ENCODE measurements at places on chromosomes 3 and 15. TPM values are rescaled to one million over a fixed set of nuclear protein-coding genes. Genes with fewer than 3 reads are reported as not detected.

Gene NKTR
- 76.0 TPM for total RNA-seq

Gene ZBED2
- total RNA-seq, result 90.6 TPM

Gene UCN2
- not detected for total RNA-seq

Gene CCR9
- 9.7 TPM for total RNA-seq

Gene GREM1
- not detected for total RNA-seq

Gene TAGLN3
- total RNA-seq, result not detected

DNA sequence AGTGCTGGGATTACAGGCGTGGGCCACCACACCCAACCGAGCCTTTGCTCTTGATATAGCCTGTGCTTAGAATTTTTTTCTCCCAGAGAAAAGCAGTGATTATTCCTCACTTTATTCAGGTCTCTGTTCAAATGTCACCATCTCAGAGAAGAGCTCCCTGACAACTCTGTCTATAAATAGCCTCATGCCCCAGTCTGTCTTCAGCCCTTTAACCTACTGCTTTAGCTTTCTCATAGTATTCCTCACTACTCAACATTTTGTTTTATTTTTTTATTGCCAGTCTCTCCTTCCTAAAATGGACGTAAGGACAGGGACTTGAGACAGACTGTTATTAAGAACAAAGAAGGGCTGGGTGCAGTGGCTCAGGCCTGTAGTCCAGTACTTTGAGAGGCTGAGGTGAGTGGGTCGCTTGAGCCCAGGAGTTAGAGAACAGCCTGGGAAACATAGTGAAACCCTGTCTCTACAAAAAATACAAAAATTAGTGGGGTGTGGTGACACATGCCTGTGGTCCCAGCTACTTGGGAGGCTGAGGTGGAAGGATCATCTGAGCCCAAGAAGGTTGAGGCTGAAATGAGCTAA, 78.7 kb upstream of the TTBK2 start:
- DNase-seq, result no peak
- no peaks in the 10 kb centered on the region for H3K27me3 ChIP-seq
- no peak overlapping the region for H3K4me3 ChIP-seq
- H3K36me3 ChIP-seq, result peaks cover 25% of the 10 kb centered on the region

- no peaks in the 10 kb centered on the region for H3K36me3 ChIP-seq
- peaks cover 32% of the 10 kb centered on the region for H3K27me3 ChIP-seq
- H3K27ac ChIP-seq, result no peak overlapping the region
- no peak for DNase-seq
- H3K4me1 ChIP-seq, result no peaks in the 10 kb centered on the region
- no peak overlapping the region for H3K4me3 ChIP-seq
Measured at GRCh38 chr3:150917951-150918350, 12.7 kb upstream of the MINDY4B start.

DNA sequence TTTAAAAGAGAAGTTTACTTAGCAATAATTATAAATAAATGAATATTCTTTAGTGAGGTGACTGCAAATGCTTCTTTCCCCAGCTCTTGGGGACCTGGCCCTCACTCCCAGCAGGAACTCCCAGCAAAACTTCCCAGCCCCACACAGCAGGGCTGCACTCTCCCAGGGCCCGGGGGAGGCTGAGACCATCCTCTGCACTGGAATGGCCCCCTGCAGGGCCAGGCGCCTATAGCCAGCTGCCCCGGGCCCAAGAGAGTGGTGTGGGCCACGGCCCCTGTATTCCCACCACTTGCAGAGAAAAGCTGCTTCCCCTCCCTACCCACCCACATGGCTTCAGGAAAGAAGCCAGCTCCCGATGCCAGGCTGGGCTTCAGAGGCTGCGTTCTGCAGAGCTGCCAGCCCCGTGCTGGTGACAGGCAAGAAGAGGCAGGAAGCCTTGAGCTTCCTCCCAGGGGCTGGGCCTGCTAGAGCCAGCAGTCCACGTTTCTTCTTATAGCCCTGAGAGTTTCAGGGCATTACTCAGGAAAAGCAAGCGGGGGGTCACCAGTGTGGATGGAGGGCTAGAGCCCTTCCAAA, 20.0 kb downstream of the IDH2 start:
- peaks cover 6% of the 10 kb centered on the region for H3K4me1 ChIP-seq
- no peak for DNase-seq
- peaks cover 28% of the 10 kb centered on the region for H3K36me3 ChIP-seq
- H3K27ac ChIP-seq, result no peak overlapping the region
- no peaks in the 10 kb centered on the region for H3K27me3 ChIP-seq

DNA sequence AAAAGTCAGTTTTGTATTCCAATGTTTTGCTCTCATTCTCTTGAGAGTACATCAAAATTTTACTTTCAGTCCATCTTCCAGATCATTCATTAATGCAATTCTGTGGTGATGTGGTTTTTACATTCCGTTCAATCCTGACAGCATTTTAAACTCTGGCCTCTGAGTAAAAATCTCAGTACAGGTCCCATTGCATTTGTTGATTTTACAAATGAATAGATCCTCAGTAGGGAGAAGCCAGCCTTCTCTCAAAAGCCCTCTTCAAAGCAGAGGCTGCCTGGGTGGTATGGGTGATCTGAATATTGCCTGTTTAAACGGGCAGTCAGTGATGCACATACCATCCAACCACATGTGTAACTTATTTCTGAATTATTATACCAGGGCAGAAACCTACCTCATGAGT, 72.5 kb upstream of the TSC22D2 start:
- H3K36me3 ChIP-seq, result peaks cover 1% of the 10 kb centered on the region
- H3K4me3 ChIP-seq, result no peak overlapping the region
- H3K27me3 ChIP-seq, result peaks cover 22% of the 10 kb centered on the region
- H3K27ac ChIP-seq, result no peak overlapping the region

DNA sequence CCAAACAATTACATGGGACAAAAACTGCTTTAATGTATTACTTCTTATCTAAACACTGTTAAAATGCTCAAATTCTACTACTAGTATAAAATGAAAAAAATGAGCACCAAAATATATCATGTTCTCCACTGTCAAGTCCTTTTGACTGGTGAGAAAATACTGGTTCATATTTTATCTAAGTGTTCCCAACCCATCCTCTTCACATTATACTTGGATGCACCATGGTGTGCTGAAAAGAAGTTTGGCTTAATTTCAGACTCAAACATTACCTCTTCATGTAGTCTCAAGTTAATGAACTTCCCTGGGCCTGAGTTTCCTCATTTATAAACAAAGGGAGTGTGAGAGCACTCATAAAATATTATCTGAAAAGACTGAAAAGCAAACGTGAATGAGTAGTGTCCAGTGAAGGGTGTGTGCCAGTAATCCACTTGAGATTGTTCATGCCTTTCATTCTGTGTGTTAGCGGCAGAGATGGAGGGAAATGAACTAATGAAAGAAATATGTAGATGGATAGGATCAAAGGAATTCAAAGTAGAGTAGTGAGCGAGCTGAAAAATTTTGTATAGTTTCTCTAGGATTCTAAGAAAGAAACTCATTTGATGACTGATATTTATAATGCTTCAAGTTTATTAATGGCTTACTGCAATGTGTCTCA, 263.2 kb downstream of the NLGN1 start:
- H3K27me3 ChIP-seq, result no peaks in the 10 kb centered on the region
- no peak overlapping the region for H3K4me3 ChIP-seq
- no peaks in the 10 kb centered on the region for H3K36me3 ChIP-seq
- no peak overlapping the region for H3K27ac ChIP-seq

- DNase-seq, result no peak
- H3K27me3 ChIP-seq, result no peaks in the 10 kb centered on the region
- H3K4me1 ChIP-seq, result no peaks in the 10 kb centered on the region
- no peak overlapping the region for H3K27ac ChIP-seq
- H3K36me3 ChIP-seq, result no peaks in the 10 kb centered on the region
Measured at GRCh38 chr15:42146551-42147430, 9.6 kb downstream of the PLA2G4F start.

DNA sequence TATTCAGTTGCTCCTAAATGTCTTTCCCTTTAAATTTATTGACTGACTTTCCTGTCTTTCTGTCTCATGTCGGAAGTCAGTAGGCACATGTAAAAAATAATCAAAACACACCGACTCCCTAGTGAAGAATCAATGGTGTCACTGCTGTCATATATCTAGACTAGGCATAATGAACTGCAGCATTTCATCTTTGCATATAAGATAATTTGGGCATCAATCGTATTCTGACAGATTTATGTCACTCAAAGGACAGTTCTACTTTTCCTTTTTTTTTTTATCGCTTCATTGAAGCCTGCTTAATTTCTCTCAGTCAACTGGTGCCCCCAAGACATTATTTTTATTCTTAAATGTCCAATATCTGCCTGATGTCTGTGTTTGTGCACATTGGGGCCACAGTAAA, 206.3 kb downstream of the MEIS2 start:
- peaks cover 23% of the 10 kb centered on the region for H3K27me3 ChIP-seq
- H3K27ac ChIP-seq, result no peak overlapping the region
- H3K36me3 ChIP-seq, result no peaks in the 10 kb centered on the region
- DNase-seq, result no peak
- H3K4me3 ChIP-seq, result no peak overlapping the region
- H3K4me1 ChIP-seq, result no peaks in the 10 kb centered on the region

DNA sequence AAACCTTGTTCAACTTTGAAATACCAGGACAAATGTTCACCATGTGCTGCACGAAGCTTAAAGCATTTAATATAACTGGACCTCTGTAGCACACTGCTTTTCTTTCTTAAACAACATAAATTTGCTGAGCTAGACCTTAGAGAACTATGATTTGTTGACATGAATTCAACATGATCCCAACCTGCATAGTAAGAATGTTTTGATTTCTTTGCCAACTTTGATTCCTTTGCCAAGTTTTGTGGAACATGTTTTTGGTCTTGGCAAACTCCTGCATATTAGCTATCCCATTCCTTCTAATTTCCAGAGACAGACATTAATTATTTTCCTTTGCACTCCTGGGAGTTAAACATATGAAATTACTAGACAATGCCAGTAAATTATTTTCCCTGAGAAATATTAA, 197.2 kb upstream of the RBMS3 start:
- no peaks in the 10 kb centered on the region for H3K36me3 ChIP-seq
- no peak overlapping the region for H3K4me3 ChIP-seq
- DNase-seq, result no peak
- H3K27ac ChIP-seq, result no peak overlapping the region

DNA sequence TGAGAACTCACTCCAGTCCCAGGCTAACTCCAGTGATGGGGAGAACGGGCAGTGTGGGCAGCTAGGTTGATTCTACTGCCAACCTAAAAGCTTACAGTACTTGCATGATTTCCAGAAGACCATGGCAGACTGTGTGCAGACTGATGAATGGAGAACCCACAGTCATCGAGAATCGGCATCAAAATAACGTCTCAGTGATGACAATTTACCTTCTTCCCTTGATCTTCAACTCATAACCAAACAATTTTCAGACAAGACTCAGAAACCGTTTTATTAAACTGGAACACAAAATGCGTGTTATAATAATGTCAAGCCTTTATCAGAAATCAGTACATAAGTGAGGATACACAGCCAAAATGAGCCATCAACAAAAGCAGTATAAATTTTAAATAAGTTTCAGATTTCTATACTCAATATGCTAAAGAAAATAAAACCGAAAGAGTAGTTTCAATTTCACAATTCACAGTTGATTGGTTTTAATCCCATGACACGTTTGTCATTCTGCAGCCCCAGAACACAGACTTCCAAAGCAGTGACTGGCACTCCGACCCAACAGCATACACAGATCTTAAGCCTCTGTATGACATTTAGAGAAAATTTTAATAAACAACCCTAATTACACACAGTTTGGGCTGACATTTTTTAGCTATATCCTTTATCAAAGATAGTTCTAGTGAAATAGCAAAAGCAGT, 54.5 kb downstream of the ZMAT3 start:
- H3K4me1 ChIP-seq, result peaks cover 38% of the 10 kb centered on the region
- peaks cover 7% of the 10 kb centered on the region for H3K27me3 ChIP-seq
- DNase-seq, result no peak
- H3K27ac ChIP-seq, result peak overlapping the region; percentile 89
